ENCODE measurements at places on chromosomes 11 and 22. TPM values are rescaled to one million over a fixed set of nuclear protein-coding genes. Genes with fewer than 3 reads are reported as not detected.

DNA sequence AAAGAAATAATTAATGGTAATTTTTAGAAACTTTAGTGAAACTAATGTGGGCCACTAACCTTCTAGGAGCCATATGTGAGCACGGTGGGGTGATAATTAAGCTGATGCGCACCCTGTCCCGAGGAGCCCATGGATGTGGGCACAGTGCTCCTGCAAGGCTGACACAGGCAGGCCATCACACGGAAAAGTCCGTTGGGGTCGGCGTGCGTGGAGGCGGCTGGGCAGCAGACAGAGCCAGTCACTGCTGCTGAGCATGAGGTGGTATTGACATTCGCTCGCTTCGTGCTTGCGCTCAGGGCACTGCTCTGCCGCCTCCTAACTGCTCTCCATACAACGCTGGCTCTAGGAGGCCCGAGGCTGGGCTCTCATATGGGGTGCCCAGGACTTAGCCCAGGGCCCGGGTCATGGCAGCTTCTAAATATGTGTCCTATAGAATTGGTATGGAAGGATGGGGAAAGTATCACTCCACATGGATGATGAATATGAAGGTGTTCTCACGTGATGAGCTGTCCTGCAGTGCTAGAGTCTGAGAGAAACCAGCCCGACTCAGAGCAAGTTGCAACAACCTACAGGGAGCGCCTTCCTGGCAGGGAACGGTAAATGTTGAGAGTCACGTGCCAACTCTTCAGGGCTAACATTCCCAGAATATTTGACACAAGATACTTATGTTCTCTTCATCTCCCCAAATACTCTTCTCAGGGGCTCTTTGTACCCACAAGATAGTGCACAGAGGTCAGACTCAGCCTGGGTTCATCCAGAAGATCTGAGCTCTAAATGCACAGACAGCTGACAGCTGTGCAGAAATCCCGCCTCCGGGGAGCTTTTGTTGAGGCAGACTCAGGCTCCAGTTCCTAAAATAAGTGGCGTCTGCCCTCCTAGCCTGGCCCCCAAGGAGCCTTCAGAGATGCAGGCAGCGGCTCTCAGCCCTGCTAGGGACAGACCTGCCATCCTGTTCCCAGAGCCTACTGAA lies 50.6 kb upstream of the ARFGAP3 start:
- H3K27ac ChIP-seq: no peak overlapping the region
- H3K27me3 ChIP-seq: no peaks in the 10 kb centered on the region
- no peak for DNase-seq
- no peaks in the 10 kb centered on the region for H3K4me1 ChIP-seq
- peaks cover 5% of the 10 kb centered on the region for H3K36me3 ChIP-seq

GRCh38 chr11:70135625-70136059 lies 57.5 kb downstream of the ANO1 start:
- no peak for DNase-seq
- no peaks in the 10 kb centered on the region for H3K36me3 ChIP-seq

- no peak for DNase-seq
- no peak overlapping the region for H3K4me3 ChIP-seq
- H3K27me3 ChIP-seq: no peaks in the 10 kb centered on the region
- no peaks in the 10 kb centered on the region for H3K4me1 ChIP-seq
- no peaks in the 10 kb centered on the region for H3K36me3 ChIP-seq
- H3K27ac ChIP-seq: no peak overlapping the region
These were observed 1422.4 kb downstream of the LRRC4C start for GRCh38 chr11:40037005-40037404.

- H3K27me3 ChIP-seq: no peaks in the 10 kb centered on the region
- no peak overlapping the region for H3K4me3 ChIP-seq
- no peak overlapping the region for H3K27ac ChIP-seq
- peaks cover 3% of the 10 kb centered on the region for H3K36me3 ChIP-seq
These were observed 722 bp downstream of the IFITM10 start for GRCh38 chr11:1749395-1750351.

DNA sequence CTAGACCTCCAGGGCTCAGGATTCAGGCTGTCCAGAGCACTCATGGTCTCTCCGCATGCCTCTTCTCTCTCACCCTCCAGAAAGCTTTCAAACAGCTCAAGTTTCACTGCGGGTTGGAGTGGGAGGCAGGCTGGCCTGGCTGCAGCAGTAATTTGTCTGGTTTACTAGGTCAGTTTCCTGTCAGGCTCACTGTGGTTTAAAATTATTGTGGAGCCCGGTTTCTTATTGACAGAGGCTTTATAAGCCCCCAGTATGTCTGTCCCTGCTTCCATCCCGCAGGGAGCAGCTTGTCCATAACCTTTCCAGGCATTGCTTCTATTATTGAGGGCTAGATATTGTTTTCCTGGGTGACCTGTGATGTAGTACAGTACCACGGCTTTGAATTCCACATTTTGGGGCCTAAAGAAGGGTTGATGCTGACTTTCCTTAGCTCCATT lies 235.3 kb upstream of the SORL1-AS1 start:
- H3K4me3 ChIP-seq: no peak overlapping the region
- H3K27me3 ChIP-seq: no peaks in the 10 kb centered on the region
- DNase-seq: no peak
- H3K4me1 ChIP-seq: no peaks in the 10 kb centered on the region

DNA sequence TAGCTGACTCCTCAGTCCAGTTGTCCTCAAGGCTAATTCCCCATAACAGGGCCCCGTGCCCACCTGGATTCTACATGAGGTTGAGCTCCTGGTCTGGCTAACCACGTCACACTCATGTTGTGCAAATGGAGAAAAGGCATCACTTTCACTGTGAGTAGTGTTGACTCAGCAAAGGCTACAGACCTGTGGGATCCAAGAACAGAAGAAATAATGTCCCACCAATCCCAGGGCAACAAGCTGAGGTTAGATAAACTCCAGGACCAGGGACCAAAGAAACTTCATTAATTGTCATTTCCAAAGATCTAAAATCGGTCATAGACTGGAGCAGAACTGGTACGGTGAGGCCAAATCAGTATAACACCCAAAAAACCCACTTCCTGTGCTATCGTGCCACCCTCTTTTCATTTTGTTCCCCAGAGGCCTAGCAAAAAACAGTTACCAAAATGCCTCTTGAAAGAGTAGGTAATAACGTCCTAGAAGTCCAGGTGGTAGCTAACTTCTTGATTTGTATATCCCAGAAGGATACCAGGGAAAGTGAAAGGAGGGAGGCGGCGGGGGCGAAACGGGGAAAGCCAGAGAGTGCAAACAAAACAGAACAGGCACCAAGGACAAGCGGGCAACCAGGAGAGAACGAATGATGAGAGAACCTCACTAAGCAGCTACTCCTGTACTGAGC lies 1.4 kb downstream of the PCSK7 start:
- H3K27me3 ChIP-seq: no peaks in the 10 kb centered on the region
- no peak for DNase-seq
- H3K27ac ChIP-seq: no peak overlapping the region
- H3K36me3 ChIP-seq: peaks cover 43% of the 10 kb centered on the region

DNA sequence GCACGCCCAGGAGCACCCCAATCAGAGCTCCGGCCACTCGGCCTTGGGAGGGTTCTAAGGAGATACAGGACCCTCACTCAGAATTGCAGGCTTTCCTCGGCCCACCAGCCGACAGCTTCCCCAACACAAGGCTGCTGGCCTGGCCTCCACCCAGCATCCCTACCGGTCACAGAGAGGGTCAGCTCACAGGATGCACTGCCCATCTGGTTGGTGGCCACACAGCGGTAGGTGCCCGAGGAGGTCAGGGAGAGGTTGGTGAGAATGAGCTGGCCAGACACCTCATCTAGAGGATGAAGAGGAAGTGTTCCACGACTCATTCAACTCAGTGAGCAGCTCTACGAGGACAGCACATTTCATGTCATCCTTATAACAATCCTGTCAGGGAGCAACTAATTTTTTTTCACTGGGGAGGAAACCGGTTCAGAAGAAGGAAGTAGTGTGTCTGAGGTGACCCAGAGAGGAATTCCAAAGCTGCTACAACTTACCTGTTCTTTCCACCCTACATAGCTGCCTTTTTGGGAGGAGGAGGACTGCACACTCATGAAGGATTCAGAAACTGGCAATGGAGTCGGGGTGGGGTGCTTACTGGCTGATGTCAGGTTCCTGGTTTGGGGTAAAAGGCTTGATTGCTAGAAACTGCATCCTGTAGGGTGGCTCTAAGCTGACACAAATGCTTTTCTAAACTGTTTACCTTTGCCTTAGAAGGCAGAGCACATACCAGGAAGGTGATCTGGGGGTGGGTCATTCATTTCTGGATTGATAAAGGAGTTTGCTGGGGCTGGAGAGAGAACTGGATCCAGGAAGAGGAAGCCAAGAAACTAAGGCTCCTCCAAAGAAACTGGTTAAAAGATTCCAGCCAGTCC lies 3.3 kb downstream of the VSIG2 start:
- no peak overlapping the region for H3K27ac ChIP-seq
- no peak for DNase-seq
- H3K27me3 ChIP-seq: peaks cover 11% of the 10 kb centered on the region
- peaks cover 24% of the 10 kb centered on the region for H3K4me1 ChIP-seq
- no peak overlapping the region for H3K4me3 ChIP-seq

DNA sequence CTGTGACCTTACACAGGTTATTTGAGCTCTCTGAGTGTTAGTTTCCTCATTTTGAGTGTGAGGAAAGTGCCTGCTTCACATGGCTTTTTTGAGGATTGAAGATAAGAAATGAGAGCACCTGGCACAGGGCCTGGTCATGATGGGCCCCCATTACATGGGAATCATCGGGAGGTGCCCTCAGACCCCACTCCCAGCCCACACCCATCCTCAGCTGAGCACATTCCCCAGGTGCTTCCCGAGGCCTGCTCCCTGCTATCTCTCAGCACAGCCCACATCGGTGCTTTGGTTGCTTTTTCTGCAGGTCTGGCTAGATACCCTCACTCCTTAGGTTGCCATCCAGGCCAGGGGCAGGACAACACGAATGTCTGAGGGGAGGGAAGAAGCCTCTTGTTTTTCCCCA lies 16.6 kb downstream of the DGAT2 start:
- no peak overlapping the region for H3K4me3 ChIP-seq
- no peak for DNase-seq
- H3K27me3 ChIP-seq: no peaks in the 10 kb centered on the region

GRCh38 chr11:11020747-11021149 lies 162.9 kb upstream of the ZBED5 start:
- H3K27ac ChIP-seq: no peak overlapping the region
- H3K27me3 ChIP-seq: no peaks in the 10 kb centered on the region
- DNase-seq: peak; percentile 31
- no peak overlapping the region for H3K4me3 ChIP-seq
- no peaks in the 10 kb centered on the region for H3K36me3 ChIP-seq

GRCh38 chr11:3879967-3880542 lies 24.6 kb downstream of the STIM1 start:
- H3K4me3 ChIP-seq: no peak overlapping the region
- H3K36me3 ChIP-seq: no peaks in the 10 kb centered on the region
- no peaks in the 10 kb centered on the region for H3K27me3 ChIP-seq
- no peak overlapping the region for H3K27ac ChIP-seq

DNA sequence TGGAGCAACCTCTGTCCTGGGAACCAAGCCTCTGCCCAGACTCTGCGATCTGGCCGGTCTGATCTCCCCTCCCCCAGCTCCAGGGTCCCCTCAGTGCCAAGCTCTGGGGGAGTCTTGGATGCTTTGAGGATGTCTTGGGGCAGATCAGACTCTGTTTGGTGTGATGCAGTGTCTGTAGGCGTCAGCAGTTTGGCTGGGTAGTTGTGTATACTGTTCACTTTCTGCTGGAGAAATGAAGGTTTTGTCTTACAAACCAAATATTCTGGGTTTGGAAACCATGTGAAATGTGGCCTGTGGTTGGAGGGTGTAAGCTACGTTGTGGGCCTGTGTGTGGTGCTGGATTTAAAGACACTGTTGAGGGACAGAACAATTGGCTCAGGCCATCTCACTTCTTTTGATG lies 4.6 kb downstream of the INSC start:
- H3K27ac ChIP-seq: no peak overlapping the region
- H3K4me3 ChIP-seq: no peak overlapping the region
- H3K36me3 ChIP-seq: no peaks in the 10 kb centered on the region
- DNase-seq: no peak

DNA sequence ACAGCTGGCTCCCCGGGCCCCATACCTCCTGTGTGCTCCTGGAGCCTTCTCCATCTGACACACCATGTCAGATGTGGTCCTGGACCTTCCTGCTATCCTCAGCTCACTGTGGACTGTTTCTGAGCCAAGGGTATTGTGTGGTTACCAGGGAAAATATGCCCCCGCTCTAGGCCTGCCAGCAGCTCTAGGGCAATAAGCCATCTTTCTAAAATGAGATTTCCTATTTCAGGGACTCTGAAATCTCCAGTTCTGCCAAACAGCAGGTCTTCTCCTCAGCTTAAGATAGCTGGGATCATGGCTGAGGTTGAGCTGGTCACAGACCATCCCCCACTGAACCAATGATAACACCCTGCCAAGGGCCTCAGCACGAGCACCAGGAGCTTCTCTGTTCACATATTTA lies 227.6 kb downstream of the ST3GAL4 start:
- no peak overlapping the region for H3K4me3 ChIP-seq
- H3K27me3 ChIP-seq: peaks cover 62% of the 10 kb centered on the region
- no peaks in the 10 kb centered on the region for H3K36me3 ChIP-seq
- no peak overlapping the region for H3K27ac ChIP-seq
- no peaks in the 10 kb centered on the region for H3K4me1 ChIP-seq
- DNase-seq: no peak

DNA sequence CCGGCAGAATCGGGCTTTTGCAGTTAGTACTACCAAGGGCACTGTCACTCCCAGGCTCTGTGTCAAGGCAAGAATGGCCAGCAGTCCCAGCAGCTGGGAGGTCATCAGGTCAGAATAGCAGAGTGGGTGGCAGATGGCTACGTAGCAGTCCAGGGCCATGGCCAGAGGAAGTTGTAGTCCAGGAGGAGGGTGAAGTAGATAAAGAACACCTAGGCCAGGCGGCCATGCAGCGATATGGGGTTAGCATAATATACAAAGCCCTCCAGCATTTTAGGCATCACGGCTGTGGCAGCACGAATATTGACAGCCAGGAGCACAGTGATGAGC lies 52.1 kb downstream of the RRM1 start:
- H3K27me3 ChIP-seq: no peaks in the 10 kb centered on the region
- peaks cover 27% of the 10 kb centered on the region for H3K4me1 ChIP-seq
- no peak for DNase-seq
- H3K36me3 ChIP-seq: peaks cover 18% of the 10 kb centered on the region

- no peaks in the 10 kb centered on the region for H3K27me3 ChIP-seq
- no peaks in the 10 kb centered on the region for H3K36me3 ChIP-seq
These were observed 113.4 kb upstream of the C11orf87 start for GRCh38 chr11:109308551-109308950.

OR56A1 gene
- total RNA-seq: not detected

KMT5B gene
- 24.7 TPM for total RNA-seq

OR8D4 gene
- total RNA-seq: not detected

SEZ6L gene
- total RNA-seq: not detected

OR5B17 gene
- not detected for total RNA-seq

KCNQ1 gene
- total RNA-seq: 0.44 TPM

TMEM191B gene
- total RNA-seq: 5.3 TPM

RAG2 gene
- not detected for total RNA-seq

KBTBD4 gene
- total RNA-seq: 11.0 TPM

DKK3 gene
- total RNA-seq: 0.38 TPM

All from K562 (cell line).